ENCODE measurements at places on chromosomes 13 and 19.

- DNase-seq = no peak
These were observed 213.3 kb downstream of the POSTN start for GRCh38 chr13:37385248-37385647.

GRCh38 chr13:113820813-113821651, 42.8 kb downstream of the GAS6 start:
- no peak for DNase-seq

GRCh38 chr13:103859952-103860351, 793.7 kb upstream of the SLC10A2 start:
- no peak for DNase-seq

GRCh38 chr19:3897936-3898335, 17.5 kb downstream of the ATCAY start:
- DNase-seq = peak; percentile 56

DNA sequence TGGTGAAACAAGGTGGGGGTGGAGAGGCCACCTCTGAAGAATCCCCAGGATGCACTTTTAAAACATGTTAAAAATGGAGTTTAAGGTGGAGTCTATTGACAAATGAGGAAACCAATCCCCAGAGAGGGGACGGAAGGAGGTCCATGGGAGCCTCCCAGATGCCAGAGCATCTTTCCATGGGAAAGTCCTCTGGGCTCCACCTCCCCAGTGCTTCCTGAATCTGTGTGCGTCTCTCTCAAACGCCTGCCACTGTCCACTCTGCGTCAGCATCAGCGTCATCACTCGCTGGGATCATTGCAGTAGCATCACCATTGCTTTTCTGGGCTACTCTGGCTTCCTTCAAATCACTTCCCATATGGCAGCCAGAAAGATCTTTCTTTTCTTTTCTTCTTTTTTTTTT, 6.2 kb downstream of the GPR4 start:
- DNase-seq = no peak

GRCh38 chr13:57286511-57287098, 119.6 kb downstream of the PRR20E start:
- no peak for DNase-seq

DNA sequence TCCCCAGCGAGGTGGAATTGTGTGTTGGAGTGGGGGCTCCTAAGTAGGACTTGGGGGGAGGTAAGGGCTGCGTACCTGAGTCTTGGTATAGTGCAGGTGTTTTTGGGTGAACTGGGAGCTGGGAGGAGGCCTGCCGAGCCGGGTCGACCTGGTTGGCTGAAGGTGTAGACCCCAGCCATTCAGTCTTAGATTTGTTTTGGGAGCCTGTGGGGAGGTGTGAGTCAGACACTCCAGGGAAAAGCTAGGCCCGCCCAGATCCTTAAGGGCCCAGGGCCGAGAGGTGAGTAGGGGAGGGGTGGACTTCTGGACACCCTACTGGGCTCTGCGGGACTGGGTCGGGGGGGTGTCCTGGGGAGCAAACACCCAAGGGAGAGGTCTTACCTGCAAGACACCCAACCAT, 935 bp downstream of the CRB3 start:
- DNase-seq = no peak

Measured in T-helper 2 cell (primary cell).